ENCODE measurements at places on chromosomes 1 and 21. TPM values are rescaled to one million over a fixed set of nuclear protein-coding genes. Genes with fewer than 3 reads are reported as not detected.
A peak's percentile ranks its signal among the peaks of the same experiment; 100 is the strongest.

DNA sequence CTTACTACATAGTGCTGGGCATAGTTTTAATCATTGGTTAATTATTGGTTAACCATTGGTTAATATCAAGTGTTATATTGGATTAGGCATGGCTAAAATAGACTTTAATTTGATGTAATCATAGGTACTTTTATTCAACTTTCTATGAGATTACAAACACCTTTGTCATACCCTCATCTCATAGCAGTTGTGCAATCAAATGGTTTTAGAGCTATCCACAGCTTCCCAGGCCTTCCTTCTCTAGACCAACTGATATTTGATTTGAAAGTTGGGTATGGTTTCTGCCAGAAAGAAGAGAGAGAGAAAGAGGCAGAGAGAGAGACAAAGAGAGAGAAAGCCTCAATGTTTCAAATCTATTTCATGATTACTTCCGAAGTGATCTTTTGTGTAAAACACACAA is 9.6 kb upstream of the RGS1 start:
- no peak for DNase-seq
- H3K4me3 ChIP-seq: no peak overlapping the region
- no peak overlapping the region for H3K27ac ChIP-seq
- H3K27me3 ChIP-seq: no peaks in the 10 kb centered on the region

DNA sequence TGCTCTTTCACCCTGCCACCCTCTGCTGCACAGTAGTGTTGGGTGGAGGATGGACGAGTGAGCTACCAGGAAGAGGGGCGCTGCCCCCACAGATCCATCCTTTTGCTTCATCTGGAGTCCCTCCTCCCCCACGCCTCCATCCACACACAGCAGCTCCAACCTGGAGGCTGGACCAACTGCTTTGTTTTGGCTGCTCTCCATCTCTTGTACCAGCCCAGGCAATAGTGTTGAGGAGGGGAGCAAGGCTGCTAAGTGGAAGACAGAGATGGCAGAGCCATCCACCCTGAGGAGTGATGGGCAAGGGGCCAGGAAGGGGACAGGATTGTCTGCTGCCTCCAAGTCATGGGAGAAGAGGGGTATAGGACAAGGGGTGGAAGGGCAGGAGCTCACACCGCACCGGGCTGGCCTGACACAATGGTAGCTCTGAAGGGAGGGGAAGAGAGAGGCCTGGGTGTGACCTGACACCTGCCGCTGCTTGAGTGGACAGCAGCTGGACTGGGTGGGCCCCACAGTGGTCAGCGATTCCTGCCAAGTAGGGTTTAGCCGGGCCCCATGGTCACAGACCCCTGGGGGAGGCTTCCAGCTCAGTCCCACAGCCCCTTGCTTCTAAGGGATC is 8.5 kb downstream of the CHRNB2 start:
- peaks cover 30% of the 10 kb centered on the region for H3K36me3 ChIP-seq
- H3K27ac ChIP-seq: no peak overlapping the region
- peaks cover 3% of the 10 kb centered on the region for H3K4me1 ChIP-seq

GRCh38 chr1:199311478-199312262 is 672.8 kb downstream of the PTPRC start:
- H3K4me1 ChIP-seq: no peaks in the 10 kb centered on the region
- DNase-seq: no peak

DNA sequence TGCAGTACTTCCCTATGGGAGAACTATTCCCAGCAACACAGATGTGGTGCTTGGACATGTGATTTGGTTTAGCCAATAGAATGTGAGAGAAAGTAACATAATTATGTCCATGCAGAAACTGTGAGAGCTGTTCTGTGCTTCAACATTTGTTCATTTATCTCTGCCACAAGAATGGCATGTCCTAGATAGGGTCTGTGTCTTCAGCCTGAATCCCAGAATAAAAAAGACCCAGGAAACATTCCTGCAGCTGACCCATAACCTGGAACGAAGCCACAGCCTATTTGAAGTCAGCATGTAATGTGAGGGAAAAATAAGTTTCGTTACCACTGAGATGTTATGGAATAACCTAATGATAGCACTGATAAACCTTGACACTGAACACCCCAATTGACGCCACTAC is 552.0 kb upstream of the USP24 start:
- DNase-seq: no peak
- H3K27me3 ChIP-seq: no peaks in the 10 kb centered on the region
- H3K36me3 ChIP-seq: no peaks in the 10 kb centered on the region
- H3K27ac ChIP-seq: no peak overlapping the region

DNA sequence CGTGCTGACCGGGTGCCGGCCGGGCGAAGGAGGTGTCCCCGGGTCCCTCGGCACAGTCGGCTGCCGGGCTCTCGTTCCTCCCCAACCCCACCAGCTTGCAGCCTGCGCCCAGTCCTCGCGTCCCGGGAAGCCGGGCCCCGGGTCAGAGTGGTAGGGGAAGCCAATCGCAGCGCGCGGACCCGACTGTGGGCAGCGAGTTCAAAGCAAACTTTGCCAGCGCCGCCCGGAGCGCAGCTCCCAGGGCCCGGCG is 328 bp downstream of the MYCL start:
- no peak overlapping the region for H3K27ac ChIP-seq
- H3K4me1 ChIP-seq: peaks cover 19% of the 10 kb centered on the region
- H3K4me3 ChIP-seq: peak overlapping the region; percentile 49

DNA sequence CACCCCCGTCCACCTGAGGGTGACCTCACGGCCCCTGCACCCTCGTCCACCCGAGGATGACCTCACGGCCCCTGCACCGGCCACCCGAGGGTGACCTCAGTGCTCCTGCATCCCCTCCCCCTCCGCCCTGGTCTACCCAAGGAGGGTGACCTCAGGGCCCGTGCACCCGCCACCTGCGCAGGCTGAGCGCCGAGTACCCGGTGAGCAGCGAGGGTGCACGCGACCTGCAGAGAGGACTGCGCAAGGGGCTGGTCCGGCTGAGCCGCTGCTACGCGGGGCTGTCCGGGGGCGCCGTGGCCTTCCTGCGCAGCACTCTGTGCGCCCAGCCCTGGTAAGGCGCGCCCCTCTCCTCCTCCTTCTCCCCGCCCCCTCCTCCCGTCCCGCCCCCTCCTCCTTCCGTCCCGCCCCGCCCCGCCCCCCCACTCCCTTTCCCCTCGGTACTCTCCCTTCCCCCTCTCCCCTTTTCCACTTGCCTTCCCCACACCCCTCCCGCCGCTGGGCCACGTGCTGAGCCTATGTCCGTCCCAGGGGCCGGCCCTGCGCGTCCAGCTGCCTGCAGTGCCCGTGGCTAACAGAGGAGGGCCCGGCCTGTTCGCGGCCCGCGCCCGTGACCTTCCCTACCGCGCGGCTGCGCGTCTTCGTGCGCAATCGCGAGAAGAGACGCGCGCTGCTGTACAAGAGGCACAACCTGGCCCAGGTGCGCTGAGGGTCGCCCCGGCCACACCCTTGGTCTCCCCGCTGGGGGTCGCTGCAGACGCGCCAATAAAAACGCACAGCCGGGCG is 28.4 kb downstream of the TRIM11 start:
- DNase-seq: peak; percentile 29
- no peaks in the 10 kb centered on the region for H3K36me3 ChIP-seq
- H3K4me3 ChIP-seq: peak overlapping the region; percentile 53

DNA sequence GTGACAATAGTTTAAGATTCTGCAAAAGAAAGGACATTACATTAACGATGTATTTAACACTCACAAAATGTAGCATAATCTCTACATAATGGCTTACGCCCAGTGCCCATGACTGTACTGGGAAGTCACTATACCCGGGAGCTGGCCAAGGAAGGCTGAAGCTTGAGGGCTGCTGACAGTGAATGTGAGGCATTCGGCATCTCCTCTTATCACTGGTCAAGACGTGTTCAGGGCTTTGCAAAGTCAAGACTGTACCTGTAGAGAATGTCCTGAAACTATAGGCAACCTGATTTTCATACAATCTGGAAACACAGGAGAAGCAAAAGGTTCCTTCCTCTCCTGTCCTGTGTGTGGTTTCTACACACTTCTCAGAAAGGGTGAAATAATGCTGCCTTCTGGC is 12.7 kb upstream of the IFNGR2 start:
- H3K4me1 ChIP-seq: peaks cover 3% of the 10 kb centered on the region
- no peaks in the 10 kb centered on the region for H3K27me3 ChIP-seq
- H3K4me3 ChIP-seq: no peak overlapping the region
- no peak for DNase-seq
- no peak overlapping the region for H3K27ac ChIP-seq

- no peak for DNase-seq
- H3K27me3 ChIP-seq: no peaks in the 10 kb centered on the region
- no peaks in the 10 kb centered on the region for H3K36me3 ChIP-seq
- no peak within 1 kb of the TSS for H3K4me3 ChIP-seq
These were observed at the start of gene RXFP4 for GRCh38 chr1:155940993-155941844. RXFP4 (plus strand) TSS chr1:155941638; CDS start chr1:155941710, 72 bp downstream.

GRCh38 chr1:53572815-53573173 is 113.6 kb downstream of the DMRTB1 start:
- no peaks in the 10 kb centered on the region for H3K36me3 ChIP-seq
- peak; percentile 20 for DNase-seq
- peaks cover 5% of the 10 kb centered on the region for H3K27me3 ChIP-seq
- H3K4me3 ChIP-seq: no peak overlapping the region
- no peak overlapping the region for H3K27ac ChIP-seq

GRCh38 chr1:29415156-29415830 is 179.0 kb downstream of the PTPRU start:
- peaks cover 13% of the 10 kb centered on the region for H3K27me3 ChIP-seq
- H3K4me3 ChIP-seq: no peak overlapping the region
- DNase-seq: no peak
- no peaks in the 10 kb centered on the region for H3K36me3 ChIP-seq
- no peaks in the 10 kb centered on the region for H3K4me1 ChIP-seq

- H3K4me1 ChIP-seq: peaks cover 6% of the 10 kb centered on the region
- peak; percentile 26 for DNase-seq
- H3K4me3 ChIP-seq: no peak overlapping the region
- H3K36me3 ChIP-seq: no peaks in the 10 kb centered on the region
- no peak overlapping the region for H3K27ac ChIP-seq
- H3K27me3 ChIP-seq: peaks cover 21% of the 10 kb centered on the region
These were observed 285.3 kb downstream of the CAMTA1 start for GRCh38 chr1:7070389-7071029.

- H3K4me1 ChIP-seq: peaks cover 8% of the 10 kb centered on the region
- no peaks in the 10 kb centered on the region for H3K27me3 ChIP-seq
- no peak overlapping the region for H3K4me3 ChIP-seq
These were observed 59.2 kb downstream of the WDR64 start for GRCh38 chr1:241711326-241711725.

- no peak for DNase-seq
These were observed 35.5 kb upstream of the ATP1B1 start for GRCh38 chr1:169070958-169071357.

DNA sequence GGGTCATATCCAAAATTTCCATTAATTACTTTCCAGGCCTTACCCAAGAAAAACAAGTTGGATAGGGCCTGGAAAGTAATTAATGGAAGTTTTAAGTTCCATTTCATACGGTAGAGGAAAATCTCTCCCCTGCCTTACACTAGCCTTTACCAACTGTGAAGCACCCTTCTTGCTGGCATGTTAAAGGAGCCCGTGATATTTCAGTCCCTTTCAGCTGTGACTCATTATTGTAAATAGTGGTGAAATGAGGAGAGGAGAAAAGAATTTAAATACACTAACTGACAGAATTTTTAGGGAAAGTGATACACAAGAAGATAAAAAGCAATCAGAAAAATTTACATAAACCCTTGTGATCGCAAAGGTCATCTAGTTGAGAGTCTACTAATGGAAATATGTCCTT is 20.3 kb upstream of the KAZN start:
- no peak for DNase-seq
- no peak overlapping the region for H3K27ac ChIP-seq
- H3K4me1 ChIP-seq: no peaks in the 10 kb centered on the region
- no peaks in the 10 kb centered on the region for H3K36me3 ChIP-seq

DNA sequence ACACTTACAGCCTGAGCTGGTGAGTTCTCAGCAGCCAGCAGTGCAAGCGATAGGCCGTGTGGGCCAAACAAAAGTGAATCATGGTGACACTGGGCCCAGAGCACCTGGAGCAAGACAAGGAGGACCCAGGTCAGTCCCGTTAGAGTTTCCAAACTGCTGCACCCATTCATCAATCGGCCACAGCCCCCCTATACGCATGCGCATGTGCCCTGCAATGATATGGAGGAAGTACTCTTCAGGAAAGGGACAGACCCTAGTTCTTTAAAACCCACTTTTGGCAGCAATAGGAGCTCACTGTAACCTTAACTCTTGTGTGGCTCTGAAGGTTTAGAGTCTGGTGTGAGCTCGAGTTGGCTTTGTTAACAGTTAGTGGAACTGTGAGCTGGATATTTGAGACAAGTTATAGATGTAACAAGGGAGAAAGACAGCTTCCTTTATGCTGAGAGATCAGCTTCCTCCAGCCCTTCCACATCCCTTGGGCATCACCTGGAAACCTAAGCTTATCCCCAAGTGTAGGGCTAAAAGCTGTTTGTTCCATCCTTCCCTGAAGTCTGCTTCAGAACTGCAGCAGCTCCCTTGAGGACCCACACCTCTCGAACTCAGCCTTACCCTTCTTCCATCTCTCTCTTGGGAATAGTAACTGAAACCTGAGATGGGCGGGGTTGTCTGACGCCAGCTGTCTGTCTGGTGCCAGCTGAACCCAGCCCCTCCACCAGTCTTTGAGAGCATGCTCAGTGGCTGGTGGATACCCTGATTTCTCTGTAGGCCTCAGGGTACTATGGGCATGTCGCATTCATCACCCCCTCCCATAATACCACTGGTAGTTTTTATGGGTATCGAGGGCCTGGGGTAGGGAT is 17.7 kb downstream of the NMNAT1 start:
- no peak overlapping the region for H3K27ac ChIP-seq
- DNase-seq: no peak
- no peaks in the 10 kb centered on the region for H3K4me1 ChIP-seq
- no peak overlapping the region for H3K4me3 ChIP-seq

DNA sequence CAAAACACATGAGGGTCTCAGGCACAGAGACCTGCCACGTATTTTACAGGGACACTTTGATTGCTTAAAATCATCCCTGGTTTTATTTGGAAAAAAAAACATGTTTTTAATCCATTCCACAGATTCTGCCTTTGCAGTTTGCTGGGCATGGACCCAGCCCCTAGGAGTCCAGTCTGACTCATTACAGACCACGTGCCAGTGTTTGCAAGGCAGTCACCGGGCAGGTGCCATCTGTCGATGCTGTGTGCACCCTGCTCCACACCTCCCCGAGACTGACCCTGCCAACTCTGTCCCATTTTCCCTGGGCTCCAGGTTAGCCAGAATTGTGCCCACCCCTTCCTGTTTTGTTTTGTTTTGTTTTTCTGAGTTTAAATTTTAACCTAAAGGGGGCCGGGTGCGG is 148.4 kb upstream of the TMEM51 start:
- H3K27ac ChIP-seq: no peak overlapping the region
- H3K4me1 ChIP-seq: no peaks in the 10 kb centered on the region
- H3K27me3 ChIP-seq: no peaks in the 10 kb centered on the region
- no peak overlapping the region for H3K4me3 ChIP-seq
- DNase-seq: no peak

GRCh38 chr1:179529482-179530195 is 46.1 kb downstream of the NPHS2 start:
- H3K4me3 ChIP-seq: no peak overlapping the region
- DNase-seq: no peak
- no peaks in the 10 kb centered on the region for H3K4me1 ChIP-seq
- no peaks in the 10 kb centered on the region for H3K27me3 ChIP-seq

C8B gene
- total RNA-seq: not detected

LY9 gene
- total RNA-seq: 124 TPM

C1QB gene
- not detected for total RNA-seq

PLA2G4A gene
- total RNA-seq: not detected

ERICH3 gene
- total RNA-seq: not detected

CRNN gene
- not detected for total RNA-seq

RPS6KC1 gene
- total RNA-seq: 7.0 TPM

C1orf94 gene
- total RNA-seq: not detected

TMEM125 gene
- not detected for total RNA-seq

NAXE gene
- total RNA-seq: 23.3 TPM

Data from CD4-positive, alpha-beta T cell (primary cell).